ENCODE measurements at places on chromosomes 12 and 14.

DNA sequence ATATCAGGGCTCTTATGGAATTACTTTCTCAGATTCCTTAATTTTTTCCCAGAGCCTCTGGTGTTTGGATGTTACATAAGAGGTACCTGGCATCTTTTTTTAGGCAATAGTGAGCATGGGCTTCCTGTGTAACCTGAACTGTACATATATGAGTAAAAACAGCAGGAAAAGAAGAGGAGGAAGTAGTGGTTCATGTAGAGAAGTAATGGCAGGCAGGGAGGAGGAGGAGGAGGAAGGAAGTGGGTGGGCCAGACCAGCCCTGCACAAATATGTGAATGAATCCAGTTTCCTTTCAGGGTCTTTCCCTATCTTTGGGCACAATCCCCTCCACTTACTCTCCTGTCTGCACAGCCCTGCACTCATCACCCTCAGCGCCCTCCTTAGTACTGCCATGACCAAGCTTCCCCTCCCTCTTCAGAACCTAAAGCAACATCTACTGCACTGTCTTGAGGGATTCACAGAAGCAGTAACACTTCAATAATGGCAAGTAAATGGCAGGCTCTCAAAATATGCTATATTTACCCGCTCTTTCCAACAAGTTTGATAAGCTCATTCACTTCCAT is 40.9 kb upstream of the GSG1 start:
- DNase-seq, result no peak
- H3K27me3 ChIP-seq, result no peaks in the 10 kb centered on the region
- no peaks in the 10 kb centered on the region for H3K36me3 ChIP-seq
- H3K4me1 ChIP-seq, result peaks cover 5% of the 10 kb centered on the region
- H3K4me3 ChIP-seq, result no peak overlapping the region

DNA sequence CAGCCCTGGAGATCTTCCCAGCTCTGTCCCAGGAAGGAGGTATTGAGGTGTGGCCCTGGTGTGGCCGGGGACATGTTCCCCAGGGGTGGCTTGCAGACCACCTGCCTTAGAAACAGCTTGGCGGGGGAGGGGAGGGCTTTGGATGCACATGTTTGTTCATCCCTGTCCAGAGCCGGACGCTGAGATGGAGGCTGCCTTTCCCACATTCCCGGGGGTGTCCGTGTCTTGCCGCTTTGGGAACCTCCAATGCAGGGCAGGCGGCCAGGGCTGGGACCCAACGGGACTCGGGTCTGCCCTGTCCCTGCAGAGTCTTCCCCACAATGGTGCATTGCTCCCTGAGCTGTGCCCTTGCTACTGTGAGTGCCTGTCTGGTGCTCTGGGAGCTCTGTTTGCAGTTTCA is 319.5 kb upstream of the SFSWAP start:
- H3K4me3 ChIP-seq, result no peak overlapping the region
- no peak overlapping the region for H3K27ac ChIP-seq
- no peaks in the 10 kb centered on the region for H3K36me3 ChIP-seq
- DNase-seq, result no peak
- no peaks in the 10 kb centered on the region for H3K4me1 ChIP-seq

- H3K4me1 ChIP-seq, result no peaks in the 10 kb centered on the region
- DNase-seq, result no peak
- H3K36me3 ChIP-seq, result no peaks in the 10 kb centered on the region
Measured at GRCh38 chr12:33314223-33314622, 125.4 kb downstream of the SYT10 start.

DNA sequence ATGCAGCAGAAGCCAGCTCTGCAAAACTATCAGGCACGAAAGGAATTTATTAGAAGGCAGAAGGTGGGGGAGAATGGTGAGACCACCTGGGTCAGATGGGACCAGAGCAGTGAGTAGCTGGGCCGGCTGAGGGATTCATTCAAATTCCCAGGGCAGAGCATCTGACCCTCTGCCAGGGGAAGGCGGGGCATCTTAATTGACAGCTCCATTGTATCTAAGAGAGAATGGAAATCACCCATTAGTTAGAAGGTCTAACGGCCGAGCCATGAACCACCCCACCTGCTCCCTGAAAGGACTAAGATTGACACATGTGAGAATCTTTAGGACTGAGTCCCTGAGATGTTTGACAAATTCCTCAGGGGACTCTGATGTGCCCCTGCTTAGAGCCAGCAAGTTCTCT is 83.7 kb downstream of the PHETA1 start:
- no peak for DNase-seq
- no peaks in the 10 kb centered on the region for H3K4me1 ChIP-seq
- H3K36me3 ChIP-seq, result no peaks in the 10 kb centered on the region
- H3K27ac ChIP-seq, result no peak overlapping the region
- no peak overlapping the region for H3K4me3 ChIP-seq

DNA sequence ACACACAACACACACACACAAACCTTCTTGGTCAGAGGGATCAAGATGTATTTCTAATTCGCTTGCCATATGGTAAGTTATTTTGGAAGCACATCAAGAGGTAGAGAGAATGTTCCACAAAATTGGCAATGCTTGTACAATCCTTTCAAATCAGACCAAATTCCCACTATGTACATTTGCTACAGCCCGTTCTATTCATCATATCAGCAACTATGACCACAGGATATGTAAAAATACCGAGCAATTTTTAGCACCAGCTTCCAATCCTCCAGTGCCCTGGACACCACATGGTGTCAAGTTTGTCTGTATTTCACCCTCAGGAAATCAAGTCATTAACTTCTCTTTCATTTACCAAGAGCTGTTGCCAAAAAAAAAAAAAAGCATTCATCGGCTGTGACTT is 21.2 kb downstream of the TBX5 start:
- no peak for DNase-seq
- no peak overlapping the region for H3K27ac ChIP-seq
- H3K27me3 ChIP-seq, result no peaks in the 10 kb centered on the region
- peaks cover 70% of the 10 kb centered on the region for H3K36me3 ChIP-seq

GRCh38 chr12:124829008-124829707 is 34.5 kb downstream of the SCARB1 start:
- peak overlapping the region; percentile 72 for H3K27ac ChIP-seq
- peak; percentile 85 for DNase-seq
- no peak overlapping the region for H3K4me3 ChIP-seq
- peaks cover 11% of the 10 kb centered on the region for H3K4me1 ChIP-seq
- no peaks in the 10 kb centered on the region for H3K27me3 ChIP-seq

GRCh38 chr12:98653866-98654493 is 8.9 kb downstream of the APAF1 start:
- H3K36me3 ChIP-seq, result peaks cover 25% of the 10 kb centered on the region
- H3K27me3 ChIP-seq, result no peaks in the 10 kb centered on the region
- no peak overlapping the region for H3K4me3 ChIP-seq
- DNase-seq, result peak; percentile 70
- H3K27ac ChIP-seq, result no peak overlapping the region

GRCh38 chr12:10001171-10001776 is 2.4 kb upstream of the CLEC1B start:
- 0 out of 2 replicates have a peak, but pooled peaks cover 1% of the 10 kb centered on the region for H3K4me1 ChIP-seq
- H3K36me3 ChIP-seq, result no peaks in the 10 kb centered on the region
- H3K4me3 ChIP-seq, result no peak overlapping the region

GRCh38 chr14:99093532-99094517 is 178.2 kb downstream of the BCL11B start:
- DNase-seq, result no peak
- H3K36me3 ChIP-seq, result no peaks in the 10 kb centered on the region
- H3K27me3 ChIP-seq, result no peaks in the 10 kb centered on the region
- H3K4me3 ChIP-seq, result no peak overlapping the region
- no peak overlapping the region for H3K27ac ChIP-seq

DNA sequence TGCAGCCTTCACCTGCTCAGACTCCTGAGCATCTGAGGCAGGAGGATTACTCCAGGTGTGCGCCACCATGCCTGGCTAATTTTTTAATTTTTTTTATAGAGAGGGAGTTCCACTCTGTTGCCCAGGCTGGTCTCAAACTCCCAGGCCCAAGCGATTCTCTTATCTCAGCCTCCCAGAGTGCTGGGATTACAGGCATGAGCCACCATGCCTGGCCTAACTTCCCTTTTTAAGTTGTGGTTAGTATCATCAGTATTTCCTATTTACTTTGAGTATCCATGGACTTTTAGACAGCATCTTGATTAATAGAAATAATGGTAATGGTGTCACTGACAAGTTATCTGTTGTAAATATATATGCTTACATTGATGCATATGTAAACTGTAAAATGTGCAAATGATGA is 116.9 kb downstream of the FGD4 start:
- no peaks in the 10 kb centered on the region for H3K36me3 ChIP-seq
- H3K4me1 ChIP-seq, result no peaks in the 10 kb centered on the region
- H3K27me3 ChIP-seq, result peaks cover 6% of the 10 kb centered on the region
- no peak overlapping the region for H3K4me3 ChIP-seq

- H3K4me3 ChIP-seq, result no peak overlapping the region
- H3K36me3 ChIP-seq, result no peaks in the 10 kb centered on the region
- H3K4me1 ChIP-seq, result peaks cover 18% of the 10 kb centered on the region
- DNase-seq, result no peak
- H3K27ac ChIP-seq, result peak overlapping the region; percentile 63
- no peaks in the 10 kb centered on the region for H3K27me3 ChIP-seq
Measured at GRCh38 chr12:68959143-68959858, 26.3 kb upstream of the CPM start.

DNA sequence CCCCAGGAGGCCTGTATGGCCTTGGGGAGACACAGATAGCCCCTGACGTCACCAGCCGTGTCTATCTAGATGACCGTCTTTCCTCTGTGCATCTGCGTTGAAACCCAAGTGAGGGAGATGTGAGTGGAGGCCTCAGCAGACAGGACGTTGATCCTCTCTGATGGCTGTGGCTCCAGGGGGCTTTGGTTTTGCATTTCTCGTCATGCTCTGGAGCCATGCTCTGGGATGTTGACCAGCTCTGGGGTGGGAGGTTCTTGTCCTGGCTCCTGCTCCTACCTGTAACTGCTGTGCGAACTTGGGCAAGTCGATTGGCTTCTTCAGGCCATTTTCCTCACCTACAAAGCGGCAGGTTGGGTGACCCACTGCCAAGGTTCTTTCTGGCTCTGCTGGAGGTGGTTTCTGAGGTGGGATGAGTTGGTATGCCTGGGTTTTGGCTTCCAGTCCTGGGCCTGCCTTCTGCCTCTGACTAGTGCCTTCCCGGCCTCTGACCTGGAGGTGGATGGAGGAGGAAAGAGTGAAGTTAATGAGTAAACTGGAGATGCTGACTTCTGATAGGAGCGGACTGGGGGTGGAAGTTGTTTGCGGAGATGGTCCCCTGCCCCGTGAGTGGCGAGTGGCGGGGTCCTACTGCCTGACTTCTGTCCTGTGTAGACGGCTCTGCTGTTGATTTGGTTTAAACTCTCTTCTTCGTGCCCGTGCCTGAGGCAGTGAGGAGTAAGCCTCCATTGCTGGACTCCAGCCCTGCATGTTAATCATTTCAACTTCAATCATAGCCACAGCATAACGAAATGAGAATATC is 8.4 kb downstream of the TSPAN9 start:
- H3K36me3 ChIP-seq, result peaks cover 5% of the 10 kb centered on the region
- no peaks in the 10 kb centered on the region for H3K4me1 ChIP-seq
- no peak overlapping the region for H3K4me3 ChIP-seq
- no peak for DNase-seq

GRCh38 chr14:23110579-23111365 is 6.0 kb upstream of the CIROP start:
- H3K36me3 ChIP-seq, result no peaks in the 10 kb centered on the region
- H3K4me1 ChIP-seq, result peaks cover 27% of the 10 kb centered on the region

DNA sequence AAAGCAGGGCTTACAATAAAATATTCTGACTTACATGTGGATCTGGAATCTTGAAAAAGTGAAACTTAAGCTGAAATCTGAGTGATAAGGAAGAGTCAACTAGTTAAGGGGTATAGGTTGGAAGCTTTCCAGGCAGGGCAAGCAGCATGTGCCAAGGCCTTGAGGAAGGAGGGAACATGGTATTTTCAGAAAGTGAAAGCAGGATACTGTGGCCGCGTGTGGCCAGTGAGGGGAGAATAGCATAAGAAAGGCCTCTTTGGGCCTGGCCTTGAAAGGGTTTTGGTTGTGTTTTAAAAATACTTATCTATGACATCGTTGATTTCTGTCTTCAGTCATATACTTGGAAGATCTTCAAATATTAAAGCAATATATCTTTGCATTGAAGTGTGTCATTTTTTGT is 213.4 kb downstream of the AKAP6 start:
- H3K36me3 ChIP-seq, result no peaks in the 10 kb centered on the region
- DNase-seq, result no peak
- no peaks in the 10 kb centered on the region for H3K4me1 ChIP-seq

- H3K27ac ChIP-seq, result peak overlapping the region; percentile 50
- peaks cover 16% of the 10 kb centered on the region for H3K27me3 ChIP-seq
- peaks cover 15% of the 10 kb centered on the region for H3K4me1 ChIP-seq
- DNase-seq, result peak; percentile 20
Measured at GRCh38 chr12:4031703-4032291, 158.6 kb upstream of the PARP11 start.

- no peaks in the 10 kb centered on the region for H3K4me1 ChIP-seq
- no peak overlapping the region for H3K27ac ChIP-seq
- H3K4me3 ChIP-seq, result no peak overlapping the region
- no peaks in the 10 kb centered on the region for H3K27me3 ChIP-seq
- no peak for DNase-seq
- H3K36me3 ChIP-seq, result no peaks in the 10 kb centered on the region
Measured at GRCh38 chr12:128531170-128531569, 264.2 kb downstream of the TMEM132C start.

GRCh38 chr12:45909041-45909713 is 81.2 kb downstream of the SCAF11 start:
- H3K27me3 ChIP-seq, result no peaks in the 10 kb centered on the region
- no peak overlapping the region for H3K4me3 ChIP-seq
- H3K4me1 ChIP-seq, result peaks cover 9% of the 10 kb centered on the region

GRCh38 chr14:22089940-22090339 is 416.3 kb upstream of the OR4E1 start:
- no peaks in the 10 kb centered on the region for H3K36me3 ChIP-seq
- H3K27ac ChIP-seq, result no peak overlapping the region
- no peak overlapping the region for H3K4me3 ChIP-seq

- peaks cover 15% of the 10 kb centered on the region for H3K36me3 ChIP-seq
- H3K27me3 ChIP-seq, result no peaks in the 10 kb centered on the region
- no peak overlapping the region for H3K4me3 ChIP-seq
- H3K27ac ChIP-seq, result no peak overlapping the region
- DNase-seq, result peak; percentile 61
- H3K4me1 ChIP-seq, result peaks cover 8% of the 10 kb centered on the region
Measured at GRCh38 chr12:11839091-11839641, 189.7 kb downstream of the ETV6 start.

- no peak overlapping the region for H3K27ac ChIP-seq
- no peaks in the 10 kb centered on the region for H3K36me3 ChIP-seq
- no peak for DNase-seq
- no peak overlapping the region for H3K4me3 ChIP-seq
- no peaks in the 10 kb centered on the region for H3K4me1 ChIP-seq
Measured at GRCh38 chr14:81122326-81122725, 98.4 kb downstream of the GTF2A1 start.

GRCh38 chr12:101859664-101860607 is 17.4 kb upstream of the DRAM1 start:
- peaks cover 16% of the 10 kb centered on the region for H3K4me1 ChIP-seq
- no peaks in the 10 kb centered on the region for H3K36me3 ChIP-seq
- no peak overlapping the region for H3K4me3 ChIP-seq
- peak; percentile 76 for DNase-seq

GRCh38 chr14:80978403-80978802 is 23.0 kb downstream of the TSHR start:
- H3K27ac ChIP-seq, result no peak overlapping the region
- H3K4me1 ChIP-seq, result peaks cover 2% of the 10 kb centered on the region
- no peak overlapping the region for H3K4me3 ChIP-seq
- H3K36me3 ChIP-seq, result no peaks in the 10 kb centered on the region
- no peak for DNase-seq

Measured in IMR-90 (cell line).